ENCODE measurements at places on chromosomes 7 and 10.

- no peak for DNase-seq
Observed at GRCh38 chr10:73991884-73992245, 6.1 kb upstream of the VCL start.

- no peak for DNase-seq
Observed at GRCh38 chr10:91610444-91610843, 22.4 kb downstream of the PPP1R3C start.

DNA sequence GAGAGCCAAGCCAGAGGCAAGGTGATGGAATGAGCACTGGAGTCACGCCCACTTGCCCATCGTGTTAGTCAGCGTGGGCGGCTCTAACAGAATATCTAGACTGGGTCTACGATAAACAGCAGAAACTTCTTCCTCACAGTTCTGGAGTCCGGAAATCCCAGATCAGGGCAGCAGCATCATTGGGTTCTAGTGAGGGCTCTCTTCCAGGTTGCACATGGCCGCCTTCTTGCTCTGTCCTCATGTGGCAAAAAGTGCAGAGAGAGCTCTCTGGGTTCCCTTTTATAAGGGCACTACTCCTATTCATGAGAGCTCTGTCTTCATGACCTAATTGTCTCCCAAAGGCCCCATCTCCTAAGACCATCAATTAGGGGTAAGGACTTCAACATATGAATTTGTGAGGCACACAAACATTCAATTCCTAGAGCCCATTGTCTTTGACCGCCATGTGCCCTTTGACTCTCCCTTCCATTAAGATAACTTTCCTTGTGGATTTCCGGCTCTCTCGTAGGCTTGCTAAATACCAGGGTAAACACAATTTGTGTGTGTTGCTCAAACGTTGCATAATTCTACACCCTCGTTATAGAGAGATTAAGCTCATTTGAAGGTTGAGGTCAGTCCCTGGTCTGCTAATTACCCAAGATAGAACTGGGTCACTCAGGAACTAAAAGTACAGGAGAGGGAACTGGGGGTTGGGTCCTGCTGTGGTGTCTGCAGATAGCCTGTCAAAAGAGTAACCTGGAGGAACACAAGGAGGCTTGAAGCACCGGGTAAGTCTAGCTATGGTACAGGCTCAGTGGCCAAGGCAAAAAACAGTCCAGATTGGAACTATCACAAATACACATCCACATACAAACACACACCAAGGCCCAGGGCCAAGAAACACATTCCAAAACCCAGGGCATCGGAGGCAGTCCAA is 28.7 kb upstream of the USP6NL start:
- no peak for DNase-seq

- no peak for DNase-seq
Observed at GRCh38 chr7:29140873-29141468, 5.4 kb downstream of the CPVL start.

All from AG09319 (cell line).